HFFc6 (cell line): ENCODE measurements at places on chromosomes 11 and 22. TPM values are rescaled to one million over a fixed set of nuclear protein-coding genes. Genes with fewer than 3 reads are reported as not detected.
A peak's percentile ranks its signal among the peaks of the same experiment; 100 is the strongest.

GRCh38 chr22:25497716-25498115 lies 66.8 kb upstream of the GRK3 start:
- DNase-seq: no peak
- H3K4me3 ChIP-seq: no peak overlapping the region
- H3K27me3 ChIP-seq: peaks cover 4% of the 10 kb centered on the region; the same call in 1 of the 2 replicates

GRCh38 chr22:22616636-22617035 lies 27.8 kb upstream of the GGTLC2 start:
- no peak overlapping the region for H3K4me3 ChIP-seq
- no peak overlapping the region for H3K27ac ChIP-seq
- H3K4me1 ChIP-seq: no peaks in the 10 kb centered on the region
- peaks cover 18% of the 10 kb centered on the region for H3K27me3 ChIP-seq

- no peak overlapping the region for H3K27ac ChIP-seq
- no peak for DNase-seq
- H3K36me3 ChIP-seq: peaks cover 7% of the 10 kb centered on the region; the same call in 1 of the 2 replicates
- H3K27me3 ChIP-seq: peaks cover 23% of the 10 kb centered on the region
- H3K4me3 ChIP-seq: no peak overlapping the region
These were observed 39.2 kb downstream of the RTN4R start for GRCh38 chr22:20228939-20229272.

- H3K27ac ChIP-seq: no peak overlapping the region
- DNase-seq: no peak
- peaks cover 7% of the 10 kb centered on the region; the same call in 1 of the 2 replicates for H3K36me3 ChIP-seq
- no peak overlapping the region for H3K4me3 ChIP-seq
- peaks cover 20% of the 10 kb centered on the region for H3K27me3 ChIP-seq
These were observed 3.8 kb upstream of the GGA1 start for GRCh38 chr22:37604875-37605274.

- H3K27ac ChIP-seq: peak overlapping the region; percentile 95
- H3K36me3 ChIP-seq: peaks cover 16% of the 10 kb centered on the region
- peaks cover 4% of the 10 kb centered on the region for H3K27me3 ChIP-seq
- H3K4me1 ChIP-seq: peaks cover 32% of the 10 kb centered on the region
These were observed 1.3 kb downstream of the PPP1R14B start for GRCh38 chr11:64245401-64245796.

- no peaks in the 10 kb centered on the region for H3K36me3 ChIP-seq
- H3K27me3 ChIP-seq: peaks cover 22% of the 10 kb centered on the region
- H3K27ac ChIP-seq: no peak overlapping the region
These were observed 17.9 kb downstream of the SEC14L3 start for GRCh38 chr22:30453731-30454510.

DNA sequence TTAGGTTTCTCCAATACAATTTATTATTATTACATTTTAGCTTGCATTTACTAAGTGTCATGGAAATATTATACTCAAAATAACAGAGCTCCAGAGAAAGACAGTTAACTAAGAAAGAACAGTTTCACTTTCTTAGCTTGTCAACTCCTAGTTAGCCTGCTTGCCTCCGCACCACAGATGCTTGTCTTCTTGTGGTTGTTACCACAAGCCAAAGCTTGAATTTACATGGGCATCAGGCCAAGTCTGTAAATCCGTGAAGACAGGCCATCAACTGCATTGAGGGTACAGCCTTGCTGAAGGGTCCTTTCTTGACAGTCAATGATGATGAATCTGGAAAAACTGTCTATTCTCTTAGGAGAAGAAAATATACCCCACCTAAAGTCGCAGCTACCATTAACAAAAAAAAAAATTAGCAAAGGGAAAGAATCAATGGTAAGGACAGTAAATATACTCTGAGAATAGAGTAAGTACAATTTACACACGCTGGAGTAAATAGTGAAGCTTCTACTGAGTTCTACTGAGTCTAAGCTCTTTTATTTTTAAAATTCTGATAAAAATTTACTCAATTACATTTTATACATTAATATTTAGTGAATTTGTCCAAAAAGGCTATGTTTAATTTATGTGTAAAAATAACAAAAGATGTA lies 15.6 kb upstream of the DENND5A start:
- H3K4me1 ChIP-seq: no peaks in the 10 kb centered on the region
- DNase-seq: no peak
- H3K27ac ChIP-seq: no peak overlapping the region
- H3K36me3 ChIP-seq: no peaks in the 10 kb centered on the region; the same call in 1 of the 2 replicates
- no peak overlapping the region for H3K4me3 ChIP-seq
- H3K27me3 ChIP-seq: peaks cover 5% of the 10 kb centered on the region; the same call in 1 of the 2 replicates

The C11orf54 gene
- 12.7 to 14.4 TPM (median 13.1 TPM) in 3 replicates for total RNA-seq

The RFPL3 gene
- total RNA-seq: not detected in 3 replicates

The ZNF214 gene
- 1.0 to 1.9 TPM (median 1.4 TPM) in 3 replicates for total RNA-seq
